GDM1 (cell line): ENCODE measurements at places on chromosomes 1 and 21.

GRCh38 chr1:226644541-226645176 is 94.4 kb downstream of the ITPKB start:
- no peak for DNase-seq

GRCh38 chr1:175136246-175136645 is 56.3 kb downstream of the KIAA0040 start:
- DNase-seq, result no peak

DNA sequence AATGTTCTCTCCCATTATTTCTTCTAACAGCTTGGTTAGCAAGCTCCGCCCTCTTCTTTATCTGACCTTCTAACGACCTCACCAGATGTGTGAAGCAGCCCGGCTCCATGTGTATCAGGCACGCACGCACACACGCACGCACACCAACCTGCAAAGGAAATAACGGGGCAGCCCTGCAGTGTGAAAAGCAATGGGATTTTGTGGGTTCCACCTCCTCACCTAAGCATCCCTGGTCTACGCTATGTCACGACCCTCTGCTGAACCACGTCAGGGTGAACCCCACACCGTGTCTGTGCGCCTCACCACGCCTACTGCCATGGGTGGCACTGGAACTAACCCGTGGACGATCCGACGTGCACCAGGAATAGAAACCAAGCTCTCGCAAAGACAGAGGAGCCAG is 10.4 kb downstream of the SSU72 start:
- no peak for DNase-seq

DNA sequence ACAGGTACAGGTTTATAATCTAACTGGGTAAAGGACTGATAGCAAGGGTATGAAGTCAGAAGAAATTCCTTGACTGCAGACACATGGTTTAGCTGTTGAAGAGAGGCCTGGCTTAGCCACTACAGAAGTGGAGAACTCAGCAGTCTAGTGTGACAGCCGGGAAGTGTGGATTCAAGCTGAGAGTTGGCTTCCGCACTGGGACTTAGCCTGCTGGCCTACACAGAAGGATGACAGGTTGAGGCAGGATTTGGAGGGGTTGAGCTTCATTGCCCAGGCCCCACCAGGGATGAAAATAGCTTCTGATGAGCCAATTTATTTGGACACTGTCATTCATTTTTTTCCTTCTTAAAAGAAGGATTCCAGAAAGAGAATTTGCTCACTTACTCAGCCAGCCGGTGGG is 284.4 kb downstream of the PCP4 start:
- DNase-seq, result no peak

DNA sequence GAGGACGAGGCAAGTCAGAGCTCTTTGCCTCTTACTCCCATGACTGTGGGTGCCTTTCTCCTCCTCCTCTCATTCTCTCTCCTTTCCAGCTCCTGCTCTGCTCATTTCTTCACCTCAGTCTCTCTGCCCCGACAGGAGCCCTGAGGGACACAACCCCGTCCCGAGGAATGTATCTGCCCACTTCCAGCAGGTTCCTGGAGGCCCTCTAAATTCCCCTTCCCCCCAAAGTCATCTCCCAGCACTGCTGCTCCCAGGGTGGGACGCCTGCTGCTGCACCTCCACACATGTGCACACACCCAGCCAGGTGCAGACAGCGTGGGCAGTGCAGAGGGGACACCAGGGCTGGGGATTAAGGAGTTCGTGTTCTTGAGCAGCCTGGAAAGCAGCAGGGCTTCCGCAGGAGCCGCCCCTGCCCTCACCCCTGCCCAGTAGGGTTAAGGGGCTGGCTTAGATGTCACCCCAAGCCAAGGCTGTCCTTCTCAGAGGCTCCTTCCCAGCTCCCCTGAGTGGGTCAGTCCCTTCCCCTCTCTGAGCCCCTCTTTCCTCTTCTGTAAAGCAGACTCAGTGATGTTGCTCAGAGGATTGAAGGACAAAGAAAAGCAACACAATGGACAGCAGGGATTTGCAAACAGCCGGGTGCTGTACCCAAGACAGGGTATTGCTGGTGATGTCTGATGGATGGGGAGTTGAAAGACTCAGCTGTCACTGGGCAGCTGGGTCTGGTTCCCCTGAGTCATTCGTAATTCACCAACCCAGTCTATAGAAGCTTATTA is 346.0 kb downstream of the MATN1 start:
- DNase-seq, result no peak

GRCh38 chr1:19418503-19418971 is 66.8 kb downstream of the CAPZB start:
- DNase-seq, result no peak

DNA sequence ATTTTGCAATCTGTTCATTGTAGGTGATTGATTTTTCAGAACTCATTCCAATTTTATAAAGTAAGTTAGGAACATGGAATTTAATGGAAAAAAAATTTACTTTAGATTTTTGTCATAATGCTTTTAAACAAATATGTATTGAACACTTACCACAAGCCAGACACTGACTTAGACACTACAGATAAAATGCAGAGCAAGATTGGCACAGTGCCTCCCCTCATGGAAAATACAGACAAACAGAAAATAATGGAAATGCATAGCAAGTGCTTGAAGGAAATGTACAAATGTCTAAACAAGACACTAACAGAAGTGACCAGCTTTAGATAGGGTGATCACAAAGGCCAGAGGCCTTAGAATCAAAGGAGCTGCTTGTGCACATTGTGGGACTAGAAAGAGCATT is 260.5 kb upstream of the ADGRL2 start:
- DNase-seq, result no peak

- DNase-seq, result no peak
These were observed 123.4 kb upstream of the IRF2BP2 start for GRCh38 chr1:234733427-234733826.

DNA sequence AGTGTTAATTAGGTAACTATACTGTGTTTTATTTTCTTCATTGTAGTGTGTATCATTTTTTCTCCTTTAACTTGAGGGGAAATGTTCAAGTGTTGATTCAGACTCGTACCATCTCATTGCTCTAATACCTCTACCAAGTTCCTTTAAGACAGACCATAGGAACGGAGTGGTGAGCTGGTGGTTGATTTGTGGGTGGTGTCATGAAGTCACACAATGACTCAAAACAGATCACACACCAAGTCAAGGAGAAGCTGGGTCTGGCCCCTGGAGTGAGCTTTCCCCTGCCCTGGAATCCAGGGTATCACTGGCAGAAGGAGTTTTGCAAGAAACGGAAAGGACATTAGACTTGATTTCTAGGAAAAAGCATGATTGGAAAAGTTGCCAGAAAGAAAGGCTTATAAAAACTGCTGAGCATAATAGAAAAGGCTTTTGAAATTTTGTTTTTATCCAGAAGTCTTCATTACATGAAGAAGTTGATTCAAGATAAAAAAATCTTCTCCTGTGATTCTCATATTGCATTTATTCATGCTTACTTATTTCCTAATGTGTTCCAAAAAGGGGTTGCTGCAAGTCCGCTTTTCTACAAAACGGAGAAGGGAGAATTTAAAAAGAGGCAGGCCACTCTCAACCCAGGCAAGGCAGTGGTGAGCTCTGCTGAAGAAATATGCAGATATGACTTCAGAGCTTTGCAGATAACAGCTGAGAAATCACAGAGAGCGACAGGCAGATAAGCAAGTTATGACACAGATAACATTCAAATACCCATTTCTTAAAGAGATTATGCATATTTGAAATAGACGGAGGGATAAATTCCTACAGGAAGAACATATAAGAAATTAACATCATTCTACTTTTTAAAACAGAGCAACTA is 79.7 kb downstream of the TBX19 start:
- DNase-seq, result no peak

DNA sequence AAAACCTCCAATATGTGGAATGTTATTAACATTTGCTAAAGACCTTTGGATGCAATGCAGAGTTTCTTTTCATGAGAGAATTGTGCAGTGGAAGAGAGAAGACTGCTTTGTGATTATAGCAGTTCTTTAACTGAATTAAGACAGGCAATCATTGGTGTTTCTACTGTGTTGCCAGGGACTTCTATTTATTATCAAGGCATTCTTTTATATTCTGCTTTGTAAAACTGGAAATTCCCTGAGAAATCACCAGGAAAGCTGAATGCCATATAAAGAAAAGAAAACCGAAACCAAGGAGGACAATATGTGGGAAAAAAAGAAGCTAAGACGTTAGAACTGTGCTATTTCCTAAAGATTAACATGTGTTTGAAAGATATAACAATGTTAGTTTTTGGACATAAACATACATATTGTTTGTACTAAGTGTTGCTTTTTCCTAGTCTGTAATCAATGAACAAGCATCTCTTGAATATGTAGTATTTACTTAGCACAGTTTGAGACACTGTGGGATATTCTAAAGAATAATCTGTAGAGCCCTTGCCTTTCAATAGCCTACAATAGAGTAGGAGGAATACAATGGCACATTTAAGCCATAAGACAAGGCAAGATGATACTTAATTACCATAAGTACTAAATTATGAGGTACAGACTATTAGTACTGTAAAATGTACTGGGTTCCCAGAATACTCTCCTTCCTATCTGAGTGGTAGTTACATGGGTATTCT is 47.1 kb downstream of the EXTL2 start:
- DNase-seq, result no peak
